Fibroblast of gingiva (primary cell): ENCODE measurements at places on chromosomes 4 and X.

DNA sequence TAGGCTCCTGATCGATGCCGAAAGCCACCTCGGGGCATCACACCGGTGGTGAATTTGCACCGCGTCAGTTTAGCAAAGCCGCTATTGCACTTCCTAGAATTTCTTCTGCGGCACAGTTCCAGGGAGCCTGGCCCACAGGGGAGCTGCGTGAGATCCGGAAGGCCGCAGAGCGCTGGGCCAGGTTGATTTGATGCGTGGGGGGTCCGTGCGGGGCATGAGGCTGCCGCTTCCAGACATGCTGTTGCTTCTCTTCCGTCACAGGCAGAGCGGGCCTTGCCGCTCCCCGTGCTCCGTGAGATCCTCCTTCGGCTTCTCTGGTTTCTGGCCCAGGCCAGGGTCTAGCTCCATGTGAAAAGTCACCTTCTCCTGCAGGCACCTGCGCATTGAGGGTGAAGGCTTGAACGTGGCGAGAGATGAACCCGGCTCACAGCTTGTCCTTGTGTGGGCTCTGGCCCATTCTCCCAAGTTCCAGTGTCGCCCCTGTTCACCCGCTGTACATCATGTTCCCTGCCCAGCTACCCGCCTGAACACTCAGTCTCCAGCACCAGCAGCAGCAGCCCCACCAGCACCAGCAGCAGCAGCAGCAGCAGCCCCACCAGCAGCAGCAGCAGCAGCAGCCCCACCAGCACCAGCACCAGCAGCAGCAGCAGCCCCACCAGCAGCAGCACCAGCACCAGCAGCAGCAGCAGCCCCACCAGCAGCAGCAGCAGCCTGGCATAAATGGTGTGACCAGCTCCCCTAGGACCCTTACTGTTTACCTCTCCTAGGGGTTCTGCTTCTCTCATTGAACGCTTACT, 131.2 kb downstream of the TRIML1 start:
- DNase-seq = no peak

- DNase-seq = peak; percentile 78
These were observed 440.9 kb downstream of the INPP4B start for GRCh38 chr4:142405021-142405694.

DNA sequence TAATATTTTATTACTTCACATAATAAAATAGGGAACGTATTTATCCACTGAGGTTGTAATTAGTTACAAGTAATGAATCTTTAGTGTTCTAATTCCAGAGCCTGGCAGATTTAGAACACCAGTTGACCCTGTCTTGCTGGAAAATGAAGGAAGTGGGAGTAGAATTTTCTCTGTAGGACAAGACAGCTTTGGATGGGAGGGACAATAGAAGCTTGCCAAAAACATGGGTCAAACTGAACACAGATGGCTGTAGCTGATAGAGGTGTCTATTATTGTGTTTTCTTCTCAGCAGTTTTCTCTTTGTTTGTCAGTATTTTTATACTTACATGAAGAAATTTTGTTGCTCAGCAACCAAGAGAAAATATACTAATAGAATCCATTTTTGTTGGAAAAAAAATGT, 20.2 kb downstream of the FAT4 start:
- DNase-seq = no peak

DNA sequence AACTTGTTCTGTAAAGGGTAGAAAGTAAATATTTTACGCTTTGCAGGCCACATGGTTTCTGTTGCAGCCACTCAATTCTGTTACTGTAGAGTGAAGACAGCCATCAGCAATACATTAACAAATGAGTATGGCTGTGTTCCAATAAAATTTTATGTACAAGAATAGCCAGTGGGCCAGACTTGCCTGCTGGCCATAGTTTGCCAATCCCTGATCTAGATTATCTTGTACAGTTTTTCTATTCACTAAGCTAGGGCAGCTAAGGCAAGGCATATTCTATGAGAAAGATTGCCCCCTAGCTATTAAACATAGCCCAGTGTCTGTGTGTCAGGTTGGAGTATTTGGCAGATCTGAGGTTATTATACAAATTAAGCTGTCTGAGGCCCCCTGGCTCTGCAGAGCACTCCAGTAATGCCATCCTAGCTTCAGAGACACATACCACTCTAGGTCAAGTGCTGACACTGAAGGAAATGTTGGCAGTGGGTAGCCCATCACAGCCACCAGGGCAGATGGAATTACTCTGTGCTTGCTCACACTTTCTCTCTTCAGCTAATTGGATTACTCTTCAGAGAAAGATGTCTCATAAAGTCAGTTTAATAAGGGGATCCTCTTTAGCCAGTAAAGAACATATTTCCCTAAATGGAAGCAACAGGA, 40.7 kb downstream of the MTTP start:
- DNase-seq = no peak

GRCh38 chrX:31836479-31836878, 764.6 kb upstream of the FTHL17 start:
- no peak for DNase-seq
